ENCODE measurements at places on chromosomes 3 and 15. TPM values are rescaled to one million over a fixed set of nuclear protein-coding genes. Genes with fewer than 3 reads are reported as not detected.

Gene LRRC31
- not detected for total RNA-seq

Gene MNS1
- total RNA-seq: 4.6 TPM

Gene ATP13A5
- not detected for total RNA-seq

Gene FEZF2
- not detected for total RNA-seq

Gene CLSTN2
- 0.59 TPM for total RNA-seq

DNA sequence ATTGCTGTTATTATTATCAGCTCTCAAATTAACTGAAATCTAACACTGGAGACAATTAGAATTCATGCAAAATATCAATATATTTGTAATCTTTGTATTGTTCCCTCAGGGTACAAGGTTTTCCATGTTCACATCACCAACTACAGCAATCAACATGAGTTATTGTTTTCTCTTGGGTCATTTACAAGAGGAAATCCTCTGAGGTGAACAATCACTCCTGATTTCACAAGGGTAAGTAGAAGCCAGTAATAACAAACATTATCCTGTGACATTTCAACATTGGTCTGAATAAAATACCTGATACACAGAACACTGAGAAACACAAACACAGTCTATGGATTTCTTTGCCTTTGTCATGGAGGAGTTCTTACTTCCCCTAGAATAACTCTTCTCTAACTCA, 174.0 kb downstream of the SUCNR1 start:
- no peak for DNase-seq
- no peak overlapping the region for H3K4me3 ChIP-seq
- H3K4me1 ChIP-seq: no peaks in the 10 kb centered on the region
- no peaks in the 10 kb centered on the region for H3K36me3 ChIP-seq
- no peak overlapping the region for H3K27ac ChIP-seq

GRCh38 chr3:42381551-42382082, 28.8 kb downstream of the LYZL4 start:
- peaks cover 5% of the 10 kb centered on the region for H3K4me1 ChIP-seq
- no peaks in the 10 kb centered on the region for H3K36me3 ChIP-seq
- H3K27me3 ChIP-seq: no peaks in the 10 kb centered on the region
- H3K27ac ChIP-seq: no peak overlapping the region
- no peak for DNase-seq

Gene LRRC15
- total RNA-seq: not detected

GRCh38 chr15:68704496-68705021, 116.1 kb downstream of the ANP32A start:
- H3K27me3 ChIP-seq: no peaks in the 10 kb centered on the region
- H3K36me3 ChIP-seq: no peaks in the 10 kb centered on the region
- H3K4me1 ChIP-seq: peaks cover 14% of the 10 kb centered on the region
